Mammary epithelial cell (primary cell): ENCODE measurements at places on chromosomes 16 and 17. TPM values are rescaled to one million over a fixed set of nuclear protein-coding genes. Genes with fewer than 3 reads are reported as not detected.

TEKT5 gene
- polyA plus RNA-seq, result not detected

CDH5 gene
- 0.03 TPM for polyA plus RNA-seq

CEP112 gene
- polyA plus RNA-seq, result 2.0 TPM

IKZF3 gene
- polyA plus RNA-seq, result not detected

NHLRC4 gene
- polyA plus RNA-seq, result 0.06 TPM

NPIPB9 gene
- polyA plus RNA-seq, result 0.28 TPM

ZSCAN10 gene
- not detected for polyA plus RNA-seq
